Posterior cingulate gyrus (tissue), 11 donors: ENCODE measurements at places on chromosomes 16 and 17.

DNA sequence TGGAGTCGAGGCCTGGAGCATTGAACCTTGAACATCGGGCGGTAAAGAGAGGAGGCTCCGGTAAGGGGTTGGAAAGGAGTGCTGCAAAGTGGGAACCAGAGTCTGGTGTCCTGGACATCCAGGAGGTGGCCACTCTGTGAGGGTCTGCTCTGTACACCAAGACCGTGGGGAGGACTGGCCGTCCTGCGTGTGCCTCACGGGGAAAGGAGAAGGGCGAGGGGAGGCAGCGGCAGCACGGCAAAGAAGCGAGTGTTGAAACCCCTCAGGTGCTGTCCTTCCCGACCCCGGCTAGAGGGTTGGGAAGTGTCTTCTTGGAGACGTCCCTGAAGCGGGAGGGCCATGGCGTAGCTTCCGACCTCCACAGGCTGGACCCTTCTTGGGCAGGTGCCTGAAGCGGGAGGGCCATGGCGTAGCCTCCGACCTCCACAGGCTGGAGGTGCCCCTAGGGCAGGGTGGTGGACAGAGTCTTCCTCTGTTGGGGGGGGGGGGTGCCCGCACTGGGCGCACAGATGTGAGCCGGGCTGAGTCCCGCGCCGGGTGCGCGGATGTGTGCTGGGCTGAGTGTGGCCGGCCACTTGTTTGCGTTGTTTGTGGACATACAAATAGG, 42.0 kb downstream of the FOXK2 start:
- DNase-seq = no peak

DNA sequence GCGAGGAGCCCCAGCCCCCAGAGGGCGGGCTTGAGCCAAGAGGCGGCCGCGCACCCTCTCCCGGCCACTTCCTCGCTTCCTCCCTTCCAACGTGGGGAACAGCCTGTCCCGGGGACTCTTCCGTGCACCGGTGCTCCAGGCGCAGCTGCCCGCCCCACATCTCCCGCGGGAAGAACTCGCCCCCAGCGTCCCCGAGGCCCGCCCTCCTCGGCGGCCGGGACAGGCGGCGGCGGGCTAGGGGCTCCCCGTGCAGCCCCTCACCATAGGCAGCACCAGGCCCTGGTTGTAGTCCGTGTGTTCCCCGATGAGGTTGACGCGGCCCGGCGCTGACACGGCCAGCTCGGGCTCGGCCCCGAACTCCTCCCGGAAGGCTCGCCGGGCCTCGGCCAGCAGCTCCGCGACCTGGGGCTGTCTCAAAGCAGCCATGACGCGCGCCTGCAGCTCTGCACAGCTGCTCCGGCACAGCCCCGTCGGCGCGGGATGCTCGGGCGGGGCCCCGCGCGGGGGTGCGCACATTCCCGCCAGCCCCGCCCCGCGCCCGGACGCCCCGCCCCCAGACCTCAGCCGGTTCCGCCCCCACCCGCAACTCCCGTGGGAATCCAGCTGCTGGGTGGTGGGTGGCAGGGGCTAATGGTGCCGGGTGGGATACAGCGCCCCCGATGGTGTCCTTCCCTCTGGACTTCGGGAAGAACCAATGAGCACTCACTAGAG, at the start of gene GALK1:
GALK1 (minus strand) TSS at position 482 of the 711 bp plus-strand sequence; CDS start at position 426, 56 bp downstream.
- peak; percentile 72 for DNase-seq

DNA sequence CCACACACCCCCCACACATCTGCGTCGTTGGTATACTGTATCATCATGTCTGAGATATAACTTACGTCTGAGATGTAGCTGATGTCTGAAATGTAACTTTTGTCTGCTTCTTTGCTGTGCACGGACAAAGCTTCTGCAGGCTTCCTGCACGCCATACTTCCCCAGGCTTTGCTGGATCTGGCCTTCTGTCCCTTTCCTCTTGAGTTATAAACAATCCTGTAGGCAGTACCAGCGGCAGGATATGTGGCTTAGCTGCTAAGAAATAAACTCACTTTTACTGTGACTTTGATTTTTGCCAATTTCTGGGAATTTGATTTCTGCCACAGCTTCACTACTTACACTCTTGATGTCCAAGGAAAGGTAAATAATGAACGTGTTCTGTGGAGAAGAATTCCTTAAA, 184.4 kb downstream of the RPTOR start:
- DNase-seq = no peak

DNA sequence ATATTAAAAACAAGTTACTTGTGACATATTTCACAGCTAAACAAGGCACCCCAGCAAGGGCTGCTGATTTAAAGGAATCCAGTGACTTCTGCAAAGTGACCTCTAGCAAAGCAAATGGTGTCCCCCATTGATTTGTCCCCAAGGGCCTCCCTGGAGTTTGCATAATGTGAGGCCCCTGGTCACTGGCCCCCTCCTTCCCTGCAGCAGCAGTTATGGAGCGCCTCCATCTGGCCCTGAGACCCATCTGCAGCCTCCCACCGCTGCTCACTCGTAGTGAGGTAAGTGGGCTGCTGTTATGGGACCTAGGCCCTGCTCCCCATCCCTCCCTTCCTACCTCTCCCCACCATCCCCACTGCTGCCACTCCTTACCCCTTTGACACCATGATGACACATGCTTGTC, 19.6 kb upstream of the EEF2K start:
- no peak for DNase-seq

GRCh38 chr17:76440751-76441362, 12.1 kb downstream of the UBE2O start:
- no peak for DNase-seq
